ENCODE measurements at places on chromosomes 5 and 9.

DNA sequence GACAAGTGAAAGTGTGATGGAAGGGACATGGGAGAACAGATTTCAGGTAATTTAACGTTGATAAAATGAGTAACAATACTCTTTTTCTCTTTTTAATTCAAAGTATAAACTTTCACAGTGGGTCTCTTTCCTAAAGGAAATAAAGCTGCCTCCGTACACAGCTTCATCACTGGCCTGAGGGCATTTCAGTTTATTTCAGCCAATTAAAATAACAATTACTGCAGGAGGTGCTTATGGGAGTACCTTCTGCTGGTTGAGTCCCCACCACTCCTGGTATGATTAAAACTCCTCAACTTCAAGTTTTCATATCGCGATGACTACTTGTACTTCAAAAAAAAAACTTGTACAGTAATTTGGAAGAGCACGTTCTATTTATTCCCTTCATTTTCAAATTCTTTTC is 1845.9 kb downstream of the MAT2B start:
- DNase-seq, result no peak

- no peak for DNase-seq
Observed at GRCh38 chr5:57277085-57277484, 103.2 kb downstream of the GPBP1 start.

DNA sequence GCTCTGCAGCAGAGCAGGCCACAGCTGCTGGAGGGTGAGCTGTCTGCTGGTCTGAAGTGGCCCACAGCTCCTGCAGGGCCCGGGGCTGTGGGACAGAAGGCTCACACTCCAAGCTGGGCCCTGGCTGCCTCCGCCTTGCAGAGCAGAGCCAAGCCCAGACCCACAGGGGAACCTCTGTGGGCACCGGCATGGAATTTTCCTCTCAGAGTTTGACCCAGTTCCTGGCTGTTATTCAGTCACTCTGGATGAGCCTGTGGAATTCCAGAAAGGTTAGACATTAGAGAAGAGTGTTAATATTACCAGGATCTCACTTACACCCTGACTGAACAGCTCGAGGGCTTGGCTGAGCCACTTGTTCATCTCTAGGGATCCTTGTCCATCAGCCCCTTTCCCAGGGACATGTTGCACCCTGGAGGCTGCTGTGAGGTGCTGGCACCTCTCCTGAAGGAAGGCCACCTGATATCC is 17.5 kb downstream of the IL9 start:
- no peak for DNase-seq

DNA sequence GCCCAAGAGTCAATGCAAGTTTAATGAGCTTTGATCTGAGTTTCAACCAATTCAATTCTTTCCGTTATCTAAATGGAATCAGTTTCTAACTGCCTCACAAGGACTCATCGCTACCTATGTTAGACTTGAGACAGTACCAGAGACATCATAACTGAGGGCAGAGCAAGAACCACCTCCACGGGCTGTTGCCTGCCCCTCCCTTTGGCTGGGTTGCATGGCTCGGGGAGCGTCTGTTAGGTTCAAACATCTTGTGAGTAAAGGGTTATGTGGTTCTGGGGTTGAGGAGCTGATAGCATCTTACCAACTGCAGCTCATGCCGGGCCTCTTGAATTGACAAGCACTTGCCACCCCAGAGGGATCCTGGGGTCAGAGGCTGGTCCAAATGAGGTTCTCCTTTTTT is 457.9 kb downstream of the ENC1 start:
- no peak for DNase-seq

DNA sequence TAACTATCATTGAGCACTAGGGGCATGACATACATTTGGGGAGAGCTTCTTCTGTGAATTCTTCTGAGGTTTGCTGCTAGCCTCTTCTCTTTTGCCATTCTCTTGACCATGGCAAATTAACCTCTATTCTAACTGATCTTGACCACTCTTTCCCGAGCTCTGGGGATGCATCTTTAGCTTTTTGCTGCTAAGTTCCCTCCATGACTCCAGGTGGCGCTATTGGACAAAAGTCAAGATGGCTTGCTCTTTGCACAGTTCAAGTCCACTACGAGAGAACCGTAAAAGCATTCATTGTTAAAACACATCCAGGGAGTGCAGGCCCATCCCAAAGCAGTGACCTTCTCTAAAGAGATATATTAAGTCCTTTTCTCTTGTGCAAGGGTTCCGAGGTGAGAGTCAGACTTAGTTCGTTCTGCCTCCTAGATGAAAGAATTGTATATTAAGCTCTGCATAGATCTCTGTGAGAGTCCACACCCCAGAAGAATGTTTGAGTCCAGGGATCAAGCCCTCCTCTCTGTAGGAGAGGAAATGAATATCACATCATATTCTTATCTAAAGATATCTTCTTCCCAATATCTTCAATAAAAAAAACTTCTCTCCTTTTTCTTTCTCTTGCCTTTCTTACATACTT is 1152.9 kb upstream of the CDH6 start:
- peak; percentile 65 for DNase-seq

- no peak for DNase-seq
Observed at GRCh38 chr9:68644831-68645230, 60.2 kb upstream of the PIP5K1B start.

- DNase-seq, result no peak
Observed at GRCh38 chr5:69295088-69295754, 37.4 kb downstream of the CCDC125 start.

DNA sequence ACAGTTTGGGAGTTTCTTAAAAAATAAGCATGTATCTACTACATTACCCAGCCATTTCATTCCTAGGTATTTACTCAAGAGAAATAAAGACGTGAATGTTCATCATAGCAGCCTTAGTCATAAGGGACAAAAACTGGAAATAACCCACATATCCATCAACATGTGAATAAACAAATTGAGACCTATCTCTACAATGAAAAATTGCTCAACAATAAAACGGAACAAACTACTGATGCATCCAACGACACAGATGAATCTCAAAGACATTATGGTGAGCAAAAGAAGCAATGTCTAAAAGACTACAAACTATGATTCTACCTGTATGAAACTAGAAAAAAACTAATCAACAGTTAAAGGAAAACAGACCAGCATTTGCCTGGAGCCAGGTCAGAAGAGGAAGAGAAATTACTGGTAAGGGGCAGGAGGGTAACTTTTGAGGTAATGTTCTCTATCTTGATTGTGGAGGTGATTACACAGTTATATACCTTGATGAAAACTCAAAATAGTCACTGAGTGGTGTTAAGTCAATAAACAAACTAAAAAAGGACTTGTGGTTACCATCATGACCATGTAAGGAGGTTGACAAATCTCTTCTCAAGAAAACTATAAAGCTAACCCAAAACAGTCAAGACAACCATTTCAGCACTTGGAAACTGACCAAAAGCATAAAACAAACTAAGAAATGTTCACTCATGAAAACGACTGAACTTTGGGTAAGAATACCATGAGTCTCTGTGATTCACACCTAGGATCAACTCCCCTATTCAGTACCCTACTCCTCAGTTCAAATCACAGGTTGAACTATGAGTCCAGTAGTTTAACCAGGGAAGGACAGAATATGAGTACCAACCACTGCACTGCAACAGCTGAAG is 10.4 kb downstream of the UIMC1 start:
- DNase-seq, result no peak

Measured in Panc1 (cell line).